ENCODE measurements at places on chromosomes 13 and 19.

GRCh38 chr13:110575322-110576069, 14.0 kb upstream of the RAB20 start:
- DNase-seq: no peak

DNA sequence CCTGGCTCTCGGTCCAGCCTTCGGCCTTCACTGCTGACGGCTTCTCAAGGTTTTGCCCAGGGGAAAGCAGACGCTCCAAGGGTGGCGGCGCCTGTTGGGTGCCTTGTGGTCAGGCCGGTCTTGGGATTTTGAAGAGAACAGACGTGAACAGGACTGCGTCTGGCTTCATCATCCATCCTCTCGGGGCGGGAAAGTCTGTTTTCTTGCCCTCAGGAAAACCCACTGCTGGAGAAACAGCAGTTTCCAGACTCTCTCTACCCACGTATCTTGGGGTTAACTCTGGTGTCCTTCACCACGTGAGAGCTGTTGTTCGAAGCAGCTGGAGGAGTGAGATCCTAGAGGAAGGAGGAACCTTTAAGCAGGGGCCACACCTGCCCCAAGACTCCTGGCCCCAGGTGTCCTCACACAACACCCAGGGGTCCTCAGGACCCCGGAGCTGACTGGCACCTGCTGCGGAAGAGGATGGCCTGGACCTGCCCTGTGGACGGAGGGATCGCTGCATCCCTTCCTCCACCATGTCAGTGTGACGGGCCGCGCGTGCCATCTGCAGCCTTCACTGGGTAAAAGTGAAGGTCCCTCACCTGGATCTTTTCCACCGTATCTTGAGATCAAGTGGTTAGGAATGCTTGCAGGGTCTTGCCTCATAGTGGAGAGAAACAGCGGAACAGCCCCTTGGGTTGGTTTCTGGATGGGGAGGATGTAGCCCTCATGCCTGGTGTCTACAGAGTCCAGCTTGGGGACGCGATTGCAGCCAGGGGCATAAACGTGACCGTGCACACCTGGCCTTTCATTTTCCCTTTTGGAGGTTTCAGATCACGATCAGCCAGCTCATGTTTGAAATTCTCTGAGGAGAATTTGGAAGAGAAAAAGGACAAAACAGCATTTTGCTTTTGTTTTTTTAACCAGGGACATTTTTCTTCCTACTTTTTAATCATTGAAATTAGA, 69.5 kb upstream of the MCF2L start:
- DNase-seq: no peak

- peak; percentile 34 for DNase-seq
Observed at GRCh38 chr19:33416307-33417215, 43.1 kb downstream of the CEBPG start.

DNA sequence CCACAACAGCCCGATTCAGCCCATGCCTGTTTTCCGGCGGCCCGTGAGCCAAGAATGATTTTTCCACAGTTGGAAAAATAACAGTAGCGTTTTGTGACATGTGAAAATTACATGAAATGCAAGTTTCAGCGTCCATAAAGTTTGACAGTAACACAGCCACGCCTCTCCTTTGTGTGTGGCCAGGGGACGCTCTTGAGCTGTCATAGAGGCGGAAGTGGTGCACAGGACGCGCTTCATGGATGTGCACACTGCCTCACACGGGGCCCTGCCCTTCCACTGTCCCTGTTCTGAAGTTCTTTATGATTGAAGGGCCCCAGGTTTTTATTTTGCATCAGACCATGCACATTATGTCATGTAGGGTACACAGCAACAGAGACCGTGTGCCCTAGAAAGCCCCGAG, 12.4 kb upstream of the ELAVL1 start:
- no peak for DNase-seq

DNA sequence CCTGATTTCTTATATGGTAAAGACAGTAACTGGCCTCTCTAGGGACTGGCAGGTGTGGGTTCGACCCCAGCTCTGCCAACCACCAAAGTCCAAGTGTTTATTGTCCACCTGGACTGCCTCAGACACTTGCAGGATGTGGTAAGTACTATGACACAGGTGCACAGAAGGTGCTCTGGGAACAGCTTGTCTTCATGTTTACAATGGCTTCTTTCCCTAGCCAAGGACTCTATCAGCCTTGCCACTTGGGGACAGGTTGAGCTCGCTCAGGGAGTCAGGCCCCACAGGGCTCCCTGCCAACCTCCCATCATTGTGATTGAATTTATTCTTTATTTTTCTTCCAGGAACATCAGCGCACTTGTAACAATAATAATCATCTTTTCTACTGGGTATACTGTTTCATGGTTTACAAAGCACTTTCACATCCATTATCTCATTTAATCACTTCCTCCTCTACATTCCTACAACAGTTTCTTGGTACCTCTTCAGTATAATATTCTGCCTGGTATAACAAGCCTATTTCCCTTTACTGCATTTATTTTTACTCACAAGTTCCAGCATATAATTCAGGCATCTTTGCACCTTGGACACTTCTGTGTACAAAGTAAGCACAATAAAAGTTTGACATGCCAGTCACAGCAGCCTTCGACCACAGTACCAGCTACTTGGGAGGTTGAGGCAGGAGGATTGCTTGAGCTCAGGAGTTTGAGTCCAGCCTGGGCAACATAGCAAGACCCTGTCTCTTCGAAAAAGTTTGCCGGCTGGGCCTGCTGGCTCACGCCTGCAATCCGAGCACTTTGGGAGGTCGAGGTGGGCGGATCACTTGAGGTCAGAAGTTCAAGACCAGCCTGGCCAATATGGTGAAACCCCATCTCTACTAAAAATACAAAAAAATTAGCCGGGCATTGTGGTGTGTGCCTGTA, 24.2 kb upstream of the GATAD2A start:
- no peak for DNase-seq

GRCh38 chr13:114282041-114282670, 755 bp downstream of the UPF3A start:
- peak; percentile 30 for DNase-seq

- no peak for DNase-seq
Observed at GRCh38 chr13:100363285-100363711, 225.3 kb downstream of the GGACT start.

- no peak for DNase-seq
Observed at GRCh38 chr19:48506138-48506733, 5.4 kb downstream of the LMTK3 start.

- DNase-seq: no peak
Observed at GRCh38 chr13:109804654-109805053, 18.3 kb upstream of the IRS2 start.

DNA sequence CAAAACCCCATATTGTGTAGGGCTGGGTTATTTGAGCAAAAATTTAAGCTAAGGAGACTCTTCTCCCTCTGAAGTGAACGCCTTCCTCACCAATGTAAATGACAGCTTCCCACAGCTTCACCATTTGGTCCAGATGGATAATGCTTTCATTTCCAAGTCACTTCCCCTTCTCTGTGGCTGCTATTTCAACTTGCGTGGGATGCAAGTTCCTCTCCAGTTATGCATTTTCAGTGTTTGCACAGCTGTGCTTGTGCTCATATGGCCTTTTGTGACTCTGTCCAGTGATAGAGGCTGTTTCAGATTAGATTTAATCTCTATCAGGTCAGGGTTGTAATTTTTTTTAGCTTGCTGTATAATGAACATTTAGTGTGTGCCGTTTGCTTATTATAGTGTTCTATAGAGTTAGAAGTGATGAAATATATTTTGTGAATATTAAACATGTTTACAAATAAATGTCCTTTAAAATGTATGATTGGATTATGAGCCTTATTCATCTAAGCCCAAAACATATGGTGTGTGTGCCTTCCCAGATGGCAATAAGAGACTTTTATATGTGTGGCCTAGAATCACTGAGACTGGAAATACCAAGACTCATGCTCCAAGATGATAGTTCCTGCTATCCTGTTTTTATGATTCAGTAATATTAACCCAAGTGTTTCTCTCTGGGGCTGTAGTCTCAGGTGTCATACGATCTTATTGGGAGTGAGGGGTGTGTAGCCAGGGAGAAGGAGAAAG, 86.6 kb downstream of the TNFRSF19 start:
- DNase-seq: no peak

- DNase-seq: no peak
Observed at GRCh38 chr19:14127176-14127575, 9.2 kb downstream of the ASF1B start.

DNA sequence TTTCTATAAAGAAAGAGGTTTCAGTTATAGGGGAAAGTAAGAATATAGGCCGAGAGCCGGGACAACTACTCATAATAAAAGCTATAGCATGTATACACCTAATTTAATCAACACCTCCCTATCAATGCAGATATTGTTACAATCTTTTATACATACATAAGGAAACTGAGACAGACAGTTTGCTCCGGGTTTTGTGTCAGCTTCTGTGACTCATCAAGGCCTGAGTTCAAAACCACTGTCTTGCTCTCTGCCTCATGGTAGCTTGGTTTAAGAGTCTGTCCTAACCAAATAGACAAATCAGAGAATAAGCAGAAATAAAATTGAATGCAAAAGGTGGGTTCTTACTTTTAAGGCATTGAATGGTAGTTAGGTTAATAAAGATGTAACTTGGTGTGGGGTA, 222.9 kb downstream of the GGACT start:
- DNase-seq: no peak

DNA sequence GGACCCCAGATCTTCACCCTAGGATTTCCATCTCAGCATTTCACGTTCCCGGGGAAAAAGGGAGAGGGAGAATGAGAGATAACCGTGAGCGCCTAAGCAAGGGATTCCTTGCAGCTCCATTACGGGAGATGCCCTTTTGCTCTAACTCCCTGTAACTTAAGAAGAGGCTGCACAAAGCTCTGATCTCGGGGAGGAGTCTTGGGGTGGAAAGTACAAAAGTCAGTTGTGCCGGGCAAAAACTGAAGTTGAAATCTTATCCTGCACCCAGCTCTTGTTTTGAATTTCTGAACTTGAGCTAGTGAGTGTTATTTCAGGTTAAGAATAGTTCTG, 256.4 kb upstream of the SOX21 start:
- no peak for DNase-seq

DNA sequence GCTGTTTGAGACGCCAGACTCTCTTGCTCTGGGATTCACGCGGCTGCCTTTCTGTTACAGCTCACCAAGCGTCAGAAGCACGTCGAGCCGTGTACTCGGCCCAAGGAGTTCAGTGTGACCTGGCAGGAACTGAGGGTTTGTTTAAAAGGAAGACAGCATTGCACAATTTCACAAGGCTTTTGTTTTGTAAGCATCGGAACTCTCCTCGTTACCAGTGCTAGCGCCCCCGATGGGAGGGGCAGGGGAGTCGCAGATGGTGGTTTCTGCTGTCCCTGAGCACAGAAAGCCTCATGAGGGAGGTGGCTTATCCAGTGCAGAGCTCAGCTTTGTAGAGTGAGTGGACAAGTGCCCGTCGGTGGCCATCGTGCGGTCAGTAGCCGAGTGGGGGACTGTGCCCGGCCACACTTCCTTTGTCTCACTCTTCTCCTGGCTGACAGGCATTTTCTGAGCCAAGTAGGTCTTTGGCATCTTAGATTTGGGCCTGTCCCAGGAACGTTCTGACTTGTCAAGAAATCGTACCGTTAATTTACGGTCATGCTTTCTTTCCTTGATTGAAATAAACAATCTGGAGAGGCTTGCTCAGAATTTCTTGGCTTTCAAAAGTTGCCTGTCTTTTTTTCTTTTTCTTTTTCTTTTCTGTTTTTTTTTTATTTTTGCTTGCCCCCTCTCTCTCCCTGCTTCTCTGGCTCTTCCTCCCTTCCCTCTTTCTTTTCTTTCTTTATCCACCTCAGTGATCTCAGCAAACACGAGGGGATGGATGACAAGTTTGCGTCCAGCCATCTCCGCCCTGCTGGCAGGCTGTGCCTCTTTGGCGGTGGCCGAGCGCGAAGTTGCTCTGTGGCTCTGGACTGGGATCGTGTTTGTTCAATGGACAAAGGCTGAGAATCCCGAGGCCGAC, 7.7 kb downstream of the KDM4B start:
- no peak for DNase-seq

- DNase-seq: no peak
Observed at GRCh38 chr13:20401531-20401930, 124.1 kb downstream of the CRYL1 start.

GRCh38 chr19:13599681-13600080, 93.4 kb upstream of the CACNA1A start:
- no peak for DNase-seq

DNA sequence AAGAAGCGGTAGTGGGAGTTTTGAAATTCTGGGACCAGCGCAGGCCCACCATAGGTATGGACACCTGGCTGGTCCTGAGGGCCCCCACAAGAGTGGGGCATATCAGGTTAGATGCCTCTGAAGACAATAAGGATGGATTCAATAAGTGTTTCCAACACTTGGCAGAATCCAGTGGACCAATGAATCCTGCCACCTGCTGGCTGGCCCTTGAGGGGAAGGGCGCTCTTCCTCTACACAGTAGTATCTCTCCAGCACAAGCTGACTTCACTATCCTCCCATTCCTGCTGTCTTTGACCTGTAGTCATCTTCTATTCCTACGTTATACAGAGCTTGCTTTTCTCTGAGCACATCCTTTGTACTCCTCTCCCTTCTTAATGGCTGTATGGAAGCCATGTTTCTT, 199.7 kb upstream of the TSHZ3 start:
- DNase-seq: no peak

DNA sequence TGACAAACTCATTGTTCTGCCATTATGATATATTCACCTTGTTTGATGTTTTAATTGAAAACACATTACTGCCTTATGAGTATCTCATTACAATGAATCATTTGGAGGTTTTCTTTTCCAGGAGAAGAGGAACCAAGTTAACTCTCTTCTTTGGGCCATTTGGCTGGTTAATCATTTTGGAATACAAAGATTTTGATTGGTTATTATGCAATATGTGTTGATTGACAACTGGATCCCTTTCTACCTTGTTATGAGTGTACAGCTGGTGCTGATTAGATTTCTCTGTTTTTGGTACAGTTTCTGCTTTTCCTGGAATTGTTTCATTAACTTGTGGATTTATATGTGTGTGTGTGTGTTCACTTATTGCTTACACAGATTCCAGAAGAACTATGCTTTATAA, 49.2 kb upstream of the RGCC start:
- no peak for DNase-seq

- no peak for DNase-seq
Observed at GRCh38 chr13:104105418-104106355, 1039.5 kb upstream of the SLC10A2 start.

- DNase-seq: no peak
Observed at GRCh38 chr13:36536546-36536945, 104.3 kb downstream of the CCNA1 start.

- no peak for DNase-seq
Observed at GRCh38 chr13:37294472-37294871, 189.0 kb upstream of the CSNK1A1L start.
